ENCODE measurements at places on chromosomes 7 and 10. TPM values are rescaled to one million over a fixed set of nuclear protein-coding genes. Genes with fewer than 3 reads are reported as not detected.

DNA sequence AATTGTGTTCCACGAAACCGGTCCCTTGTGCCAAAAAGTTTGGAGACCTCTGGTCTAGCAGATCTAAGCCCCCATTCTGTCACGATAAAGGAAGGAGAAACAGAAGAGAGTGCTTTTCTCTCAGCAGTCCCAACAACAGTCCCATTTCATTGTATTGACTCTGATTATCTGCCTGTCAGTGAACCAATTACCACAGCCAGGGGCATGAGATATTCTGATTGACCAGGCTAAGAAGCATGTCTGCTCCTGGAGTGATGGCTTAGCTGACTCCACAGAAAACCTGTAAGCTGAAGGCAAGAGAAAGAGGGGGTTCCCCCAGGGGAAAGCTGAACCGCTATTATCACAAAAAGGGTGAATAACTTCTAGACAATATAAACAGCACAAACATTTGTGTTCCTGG lies 765.4 kb downstream of the SORCS1 start:
- DNase-seq: no peak

DNA sequence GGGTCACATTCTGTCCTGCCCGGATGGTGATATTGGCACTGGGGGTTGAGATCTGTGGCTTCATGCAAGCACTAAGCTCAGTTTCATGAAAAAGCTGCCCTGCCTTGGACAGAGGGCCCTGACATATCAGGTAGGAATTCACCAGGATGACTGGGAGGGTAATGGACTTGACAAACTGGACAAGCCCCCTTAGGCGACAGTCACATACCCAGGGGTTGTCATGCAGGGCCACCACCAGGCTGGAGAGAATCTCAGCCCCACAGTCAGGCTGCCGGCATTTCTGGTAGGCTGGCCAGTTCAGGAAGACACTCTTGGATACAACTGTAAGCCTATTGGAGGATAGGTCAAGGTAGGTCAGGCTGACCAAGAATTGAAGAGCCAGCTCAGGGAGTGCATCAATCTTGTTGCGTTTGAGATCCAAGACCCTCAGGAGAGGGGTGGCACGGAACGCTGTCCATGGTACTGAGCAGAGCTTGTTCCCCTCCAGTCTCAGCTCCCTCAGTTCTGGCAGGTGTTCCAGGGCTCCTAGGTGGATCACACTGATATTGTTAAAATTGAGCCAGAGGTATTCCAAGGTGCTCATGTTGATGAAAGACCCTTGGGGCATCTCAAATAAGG lies 824 bp downstream of the LRIT2 start:
- no peak for DNase-seq

Gene IL2RA
- total RNA-seq: not detected

DNA sequence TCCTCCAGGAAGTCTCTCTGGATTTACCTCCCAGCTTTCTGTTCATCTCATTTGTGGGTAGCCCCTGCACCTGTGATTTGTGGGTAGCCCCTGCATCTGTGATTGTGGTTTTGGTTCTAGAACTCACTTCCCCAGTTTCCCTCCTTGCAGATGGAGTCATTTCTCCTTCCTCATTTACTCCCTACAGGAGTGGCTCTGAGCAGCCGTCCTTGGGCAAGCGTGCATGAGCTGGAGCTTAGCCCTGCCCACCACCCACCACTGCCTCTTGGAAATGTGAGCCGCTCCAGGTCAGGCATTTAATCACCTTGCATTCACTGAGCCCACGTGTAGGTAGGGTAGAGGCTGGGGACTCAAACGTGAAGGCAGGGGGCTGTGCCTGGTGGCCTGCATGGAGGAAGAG lies 8.2 kb downstream of the COL26A1 start:
- no peak for DNase-seq

GRCh38 chr7:110800984-110801383 lies 289.9 kb upstream of the LRRN3 start:
- DNase-seq: no peak

All from HepG2 (cell line).